ENCODE measurements at places on chromosomes 3 and 15. TPM values are rescaled to one million over a fixed set of nuclear protein-coding genes. Genes with fewer than 3 reads are reported as not detected.
A peak's percentile ranks its signal among the peaks of the same experiment; 100 is the strongest.

- H3K36me3 ChIP-seq: no peaks in the 10 kb centered on the region
- H3K27ac ChIP-seq: no peak overlapping the region
- H3K4me3 ChIP-seq: no peak overlapping the region
- no peaks in the 10 kb centered on the region for H3K4me1 ChIP-seq
- H3K27me3 ChIP-seq: no peaks in the 10 kb centered on the region
Observed at GRCh38 chr15:48868023-48868422, 9.9 kb upstream of the EID1 start.

SHC4 gene
- 0.75 TPM for total RNA-seq

DNA sequence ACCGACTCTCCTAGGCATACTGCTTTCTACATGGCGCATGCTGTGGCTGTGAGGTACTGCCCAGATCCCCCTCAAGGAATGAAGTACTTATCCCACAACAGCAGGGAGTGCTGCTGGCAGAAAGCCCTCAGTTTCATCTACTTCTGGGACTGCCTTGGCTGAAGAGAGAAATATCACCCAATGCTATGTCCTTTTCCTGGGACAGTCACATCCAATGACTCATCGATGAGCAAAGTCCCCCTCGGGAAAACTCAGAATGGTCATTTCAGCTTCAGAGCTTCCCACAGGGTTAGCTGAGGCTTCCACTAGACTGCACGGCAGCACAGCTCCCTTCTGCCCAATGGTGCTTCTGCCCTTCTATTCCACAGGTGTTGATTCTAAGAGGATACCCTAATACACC lies 3.6 kb upstream of the NMD3 start:
- peaks cover 5% of the 10 kb centered on the region for H3K27me3 ChIP-seq
- no peak overlapping the region for H3K27ac ChIP-seq
- no peaks in the 10 kb centered on the region for H3K36me3 ChIP-seq
- peaks cover 9% of the 10 kb centered on the region for H3K4me1 ChIP-seq
- H3K4me3 ChIP-seq: no peak overlapping the region

GRCh38 chr3:126888186-126888760 lies 94.6 kb upstream of the PLXNA1 start:
- no peaks in the 10 kb centered on the region for H3K36me3 ChIP-seq
- no peak overlapping the region for H3K27ac ChIP-seq
- H3K4me3 ChIP-seq: no peak overlapping the region
- no peak for DNase-seq
- H3K4me1 ChIP-seq: no peaks in the 10 kb centered on the region

DNA sequence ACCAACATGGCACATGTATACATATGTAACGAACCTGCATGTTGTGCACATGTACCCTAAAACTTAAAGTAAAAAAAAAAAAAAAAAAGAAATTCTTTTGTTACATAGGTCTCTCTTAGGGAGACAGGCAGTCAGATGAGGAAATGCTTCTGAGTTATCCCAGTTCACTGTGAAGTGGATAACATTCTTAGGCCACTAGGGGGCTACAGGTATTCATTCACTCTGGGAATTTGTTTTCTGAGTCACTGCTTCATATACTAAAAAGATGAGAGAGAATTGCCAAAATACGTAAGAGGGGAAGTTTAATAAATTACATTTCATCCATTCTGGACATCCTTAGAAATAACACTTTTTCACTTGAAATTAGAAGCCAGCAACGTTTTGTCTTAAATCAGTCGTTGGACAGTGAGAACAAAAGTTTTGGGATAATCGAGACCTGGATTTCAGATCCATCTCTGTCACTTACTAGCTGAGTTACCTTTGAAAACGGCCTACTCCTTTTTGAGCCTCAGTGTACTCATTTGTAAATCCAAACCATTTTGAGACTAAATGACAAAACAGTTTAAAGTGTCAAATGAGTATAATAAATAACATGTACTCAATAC lies 738.4 kb upstream of the ALCAM start:
- no peaks in the 10 kb centered on the region for H3K27me3 ChIP-seq
- H3K27ac ChIP-seq: no peak overlapping the region
- DNase-seq: peak; percentile 19

GRCh38 chr3:101791778-101792177 lies 12.8 kb downstream of the NXPE3 start:
- H3K4me3 ChIP-seq: no peak overlapping the region
- peaks cover 8% of the 10 kb centered on the region for H3K36me3 ChIP-seq
- H3K4me1 ChIP-seq: peaks cover 18% of the 10 kb centered on the region
- peak; percentile 66 for DNase-seq
- H3K27ac ChIP-seq: peak overlapping the region; percentile 11

DNA sequence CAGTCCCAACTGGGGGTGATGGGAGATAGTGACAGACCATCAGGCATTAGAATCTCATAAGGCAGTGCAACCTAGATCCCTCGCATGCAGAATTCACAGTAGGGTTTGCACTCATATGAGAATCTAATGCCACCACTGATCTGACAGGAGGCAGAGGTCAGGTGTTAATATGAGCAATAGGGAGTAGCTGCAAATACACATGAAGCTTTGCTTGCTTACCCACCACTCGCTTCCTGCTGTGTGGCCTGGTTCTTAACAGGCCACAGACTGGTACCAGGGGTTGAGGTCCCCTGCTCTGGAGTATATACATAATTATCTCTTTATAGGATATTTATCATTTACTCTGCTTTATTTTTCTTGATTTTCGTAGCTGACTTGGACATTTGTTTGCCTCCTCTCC lies 36.0 kb upstream of the ZMAT3 start:
- no peaks in the 10 kb centered on the region for H3K36me3 ChIP-seq
- no peaks in the 10 kb centered on the region for H3K27me3 ChIP-seq
- H3K27ac ChIP-seq: no peak overlapping the region

- H3K36me3 ChIP-seq: peaks cover 13% of the 10 kb centered on the region
- DNase-seq: no peak
- H3K4me1 ChIP-seq: peaks cover 11% of the 10 kb centered on the region
- no peak overlapping the region for H3K27ac ChIP-seq
- no peaks in the 10 kb centered on the region for H3K27me3 ChIP-seq
- no peak overlapping the region for H3K4me3 ChIP-seq
Observed at GRCh38 chr15:84699538-84700191, 16.3 kb downstream of the SEC11A start.

DNA sequence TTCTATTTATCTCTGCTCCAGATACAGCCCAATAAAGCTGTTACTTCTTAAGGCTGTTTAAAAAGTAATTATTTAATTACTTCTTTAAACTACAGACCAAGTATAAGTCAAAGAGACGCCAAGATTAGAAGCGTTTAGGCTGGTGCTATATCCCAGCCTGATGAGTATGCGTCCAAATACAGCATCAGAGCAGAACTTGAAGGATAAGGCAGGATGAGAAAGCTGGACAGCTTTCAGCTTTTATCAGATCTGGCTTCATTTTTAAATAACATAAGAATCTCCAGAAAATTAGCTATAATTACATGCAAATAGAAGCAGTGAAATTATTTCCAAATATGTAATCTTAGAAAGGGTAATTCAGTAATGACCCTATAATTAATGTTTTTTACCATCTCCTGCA lies 110.3 kb upstream of the MYO5C start:
- no peak overlapping the region for H3K27ac ChIP-seq
- H3K4me3 ChIP-seq: no peak overlapping the region
- H3K27me3 ChIP-seq: no peaks in the 10 kb centered on the region

RNU6-1 gene
- total RNA-seq: not detected

DNA sequence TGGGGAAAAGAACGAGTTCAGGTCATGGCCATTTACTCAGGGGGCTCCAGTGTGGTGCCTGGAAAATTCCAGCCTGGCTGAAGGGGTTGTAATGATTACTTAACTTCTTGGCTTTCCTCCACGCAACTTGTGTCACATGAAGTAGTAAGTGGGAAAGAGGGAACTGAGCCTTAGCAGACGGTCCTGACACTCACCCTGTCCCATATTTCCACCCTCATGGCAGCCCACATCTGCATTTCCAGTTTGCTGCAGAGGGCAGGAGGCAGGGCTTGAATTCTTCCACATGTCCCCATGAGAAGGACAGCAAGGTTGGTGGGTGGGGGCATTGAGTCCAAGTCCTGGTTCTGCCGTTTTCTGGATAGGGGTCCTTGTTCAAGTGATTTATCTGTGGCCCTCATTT lies 7.8 kb upstream of the CAMP start:
- H3K36me3 ChIP-seq: no peaks in the 10 kb centered on the region
- no peak overlapping the region for H3K27ac ChIP-seq
- H3K27me3 ChIP-seq: no peaks in the 10 kb centered on the region
- DNase-seq: no peak
- H3K4me3 ChIP-seq: no peak overlapping the region

SEC22C gene
- total RNA-seq: 51.4 TPM

KNG1 gene
- total RNA-seq: not detected

TEX9 gene
- total RNA-seq: 41.8 TPM

DNA sequence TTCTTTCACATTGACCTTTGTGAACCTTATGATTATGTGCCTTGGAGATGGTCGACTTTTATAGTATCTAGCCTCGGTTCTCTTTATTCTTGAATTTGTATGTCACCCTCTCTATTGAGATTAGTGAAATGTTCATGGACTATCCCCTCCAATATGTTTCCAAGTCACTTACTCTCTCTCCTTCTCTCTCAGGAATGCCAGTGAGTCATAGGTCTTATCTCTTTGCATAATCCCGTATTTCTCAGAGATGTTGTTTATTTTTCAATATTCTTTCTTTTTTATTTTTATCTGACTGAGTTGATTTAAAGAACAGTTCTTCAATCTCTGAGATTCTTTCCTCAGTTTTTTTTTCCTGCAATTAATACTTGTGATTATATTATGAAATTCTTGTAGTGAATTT lies 411.6 kb upstream of the CADM2 start:
- no peaks in the 10 kb centered on the region for H3K27me3 ChIP-seq
- no peak for DNase-seq
- H3K27ac ChIP-seq: no peak overlapping the region
- no peak overlapping the region for H3K4me3 ChIP-seq
- no peaks in the 10 kb centered on the region for H3K4me1 ChIP-seq

- no peaks in the 10 kb centered on the region for H3K36me3 ChIP-seq
- no peak overlapping the region for H3K4me3 ChIP-seq
- no peaks in the 10 kb centered on the region for H3K4me1 ChIP-seq
- H3K27ac ChIP-seq: no peak overlapping the region
- H3K27me3 ChIP-seq: no peaks in the 10 kb centered on the region
- DNase-seq: no peak
Observed at GRCh38 chr15:74525309-74525708, 15.7 kb upstream of the ARID3B start.

- peak overlapping the region; percentile 96 for H3K4me3 ChIP-seq
- peak overlapping the region; percentile 88 for H3K27ac ChIP-seq
- no peaks in the 10 kb centered on the region for H3K36me3 ChIP-seq
- H3K27me3 ChIP-seq: no peaks in the 10 kb centered on the region
Observed at GRCh38 chr3:39108200-39108710, 775 bp downstream of the TTC21A start.

PIERCE2 gene
- total RNA-seq: 1.2 TPM

NKTR gene
- 227 TPM for total RNA-seq

- no peaks in the 10 kb centered on the region for H3K36me3 ChIP-seq
- no peaks in the 10 kb centered on the region for H3K4me1 ChIP-seq
- no peak for DNase-seq
- no peaks in the 10 kb centered on the region for H3K27me3 ChIP-seq
- no peak overlapping the region for H3K4me3 ChIP-seq
Observed at GRCh38 chr3:99544786-99545281, 93.6 kb upstream of the COL8A1 start.

SEMA5B gene
- total RNA-seq: not detected

CGGBP1 gene
- total RNA-seq: 119 TPM

- peaks cover under 1% of the 10 kb centered on the region for H3K27me3 ChIP-seq
- H3K4me1 ChIP-seq: peaks cover 35% of the 10 kb centered on the region
- no peaks in the 10 kb centered on the region for H3K36me3 ChIP-seq
- H3K4me3 ChIP-seq: no peak overlapping the region
- no peak for DNase-seq
- H3K27ac ChIP-seq: no peak overlapping the region
Observed at GRCh38 chr3:194298331-194299227, 52.5 kb downstream of the CPN2 start.

RASGRP1 gene
- 24.7 TPM for total RNA-seq

DNA sequence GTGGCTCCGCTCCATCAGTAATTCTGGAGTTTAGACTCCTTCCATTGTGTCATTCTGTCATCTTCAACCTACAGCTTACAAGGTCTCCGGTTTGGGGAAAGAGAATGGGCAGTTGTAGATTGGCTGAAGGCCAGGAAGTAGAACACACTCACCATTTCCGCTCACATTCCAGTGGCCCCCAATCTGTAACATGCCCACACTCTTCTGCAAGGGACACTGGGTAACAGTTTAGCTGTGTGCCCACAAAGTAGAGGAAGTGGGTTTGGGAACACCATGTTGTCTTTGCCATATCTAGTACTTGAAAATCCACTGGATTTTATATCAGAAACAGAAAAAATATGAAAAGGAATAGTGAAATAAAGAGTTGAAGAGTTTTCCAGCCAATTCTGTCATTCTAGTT lies 153.5 kb downstream of the SV2B start:
- DNase-seq: no peak
- no peak overlapping the region for H3K27ac ChIP-seq
- H3K36me3 ChIP-seq: no peaks in the 10 kb centered on the region

GRCh38 chr15:85760531-85761371 lies 34.0 kb downstream of the KLHL25 start:
- H3K27ac ChIP-seq: no peak overlapping the region
- no peak for DNase-seq
- H3K4me3 ChIP-seq: no peak overlapping the region
- H3K36me3 ChIP-seq: no peaks in the 10 kb centered on the region

DNA sequence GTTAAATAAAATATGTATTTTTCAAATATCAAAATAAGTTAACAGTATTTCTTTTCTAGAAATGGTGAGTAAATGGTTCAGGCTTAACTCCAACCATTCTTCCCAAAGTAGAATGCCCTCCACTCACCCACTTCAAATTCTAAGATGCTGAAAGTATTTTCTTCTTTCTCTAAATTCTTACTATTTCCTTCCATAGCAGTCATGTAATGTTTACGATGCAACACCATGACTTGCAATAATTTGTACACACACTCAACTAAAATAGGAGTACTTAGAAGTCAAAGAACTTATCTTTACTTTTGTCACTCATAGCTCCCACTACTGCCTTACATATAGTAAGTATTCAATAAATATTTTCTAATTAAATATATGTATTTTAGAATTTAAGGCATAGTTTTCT lies 65.0 kb downstream of the AQR start:
- H3K27me3 ChIP-seq: no peaks in the 10 kb centered on the region
- H3K4me1 ChIP-seq: no peaks in the 10 kb centered on the region
- no peak for DNase-seq
- no peak overlapping the region for H3K4me3 ChIP-seq

DNA sequence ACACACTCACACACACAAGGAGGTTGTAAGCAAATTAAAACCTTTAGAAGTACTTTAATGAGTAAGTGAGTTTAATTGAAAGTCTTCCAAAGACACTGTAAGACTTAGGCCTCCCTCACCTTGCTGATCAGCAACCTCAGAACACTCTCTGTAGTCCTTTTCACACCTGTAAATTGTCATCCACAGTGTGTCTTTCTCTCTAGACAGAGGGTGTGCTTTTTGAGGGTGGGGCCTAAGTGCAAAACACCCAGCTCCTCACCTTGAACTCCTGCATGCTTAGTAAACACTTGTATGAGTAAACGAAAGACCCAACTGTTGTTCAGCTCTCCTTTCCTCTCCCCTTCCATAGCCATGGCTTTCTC lies 183.2 kb upstream of the IL12A start:
- H3K27me3 ChIP-seq: no peaks in the 10 kb centered on the region
- no peak for DNase-seq
- no peaks in the 10 kb centered on the region for H3K4me1 ChIP-seq
- no peak overlapping the region for H3K4me3 ChIP-seq

KBTBD13 gene
- total RNA-seq: not detected
